Ascending aorta (tissue), 2 donors: ENCODE measurements at places on chromosomes 5 and 9. TPM values are rescaled to one million over a fixed set of nuclear protein-coding genes. Genes with fewer than 3 reads are reported as not detected.

- no peaks in the 10 kb centered on the region for H3K36me3 ChIP-seq
- H3K27ac ChIP-seq = peak overlapping the region; percentile 5
- no peaks in the 10 kb centered on the region for H3K4me1 ChIP-seq
- no peaks in the 10 kb centered on the region for H3K27me3 ChIP-seq
Measured at GRCh38 chr9:73135394-73135793, 16.3 kb upstream of the ANXA1 start.

DNA sequence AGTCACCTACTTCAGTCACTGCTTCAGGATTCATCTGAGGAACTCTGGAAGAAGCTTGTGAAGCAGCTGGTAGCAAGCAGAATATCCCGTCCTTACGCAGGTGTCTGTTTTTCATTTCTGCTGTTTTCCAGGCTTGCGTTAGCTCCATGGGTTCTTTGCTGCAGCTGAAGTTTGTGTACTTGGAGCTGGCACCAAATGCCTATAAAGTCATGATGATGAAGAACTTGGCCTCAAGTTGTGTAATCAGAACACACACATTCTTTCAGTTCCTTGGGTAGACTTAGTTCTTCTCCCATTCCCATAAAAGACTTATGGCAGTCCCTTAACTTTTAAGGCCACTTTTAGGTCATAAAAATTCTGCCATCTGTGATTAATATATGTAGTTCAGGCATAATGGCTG, 116.7 kb downstream of the LRRC70 start:
- H3K36me3 ChIP-seq = no peaks in the 10 kb centered on the region
- no peak for DNase-seq
- H3K4me3 ChIP-seq = no peak overlapping the region
- H3K27me3 ChIP-seq = no peaks in the 10 kb centered on the region
- no peaks in the 10 kb centered on the region for H3K4me1 ChIP-seq

- no peak overlapping the region for H3K4me3 ChIP-seq
- H3K36me3 ChIP-seq = no peaks in the 10 kb centered on the region
- no peak overlapping the region for H3K27ac ChIP-seq
- peaks cover 7% of the 10 kb centered on the region for H3K4me1 ChIP-seq
Measured at GRCh38 chr5:159854916-159855315, 61.4 kb upstream of the ADRA1B start.

DNA sequence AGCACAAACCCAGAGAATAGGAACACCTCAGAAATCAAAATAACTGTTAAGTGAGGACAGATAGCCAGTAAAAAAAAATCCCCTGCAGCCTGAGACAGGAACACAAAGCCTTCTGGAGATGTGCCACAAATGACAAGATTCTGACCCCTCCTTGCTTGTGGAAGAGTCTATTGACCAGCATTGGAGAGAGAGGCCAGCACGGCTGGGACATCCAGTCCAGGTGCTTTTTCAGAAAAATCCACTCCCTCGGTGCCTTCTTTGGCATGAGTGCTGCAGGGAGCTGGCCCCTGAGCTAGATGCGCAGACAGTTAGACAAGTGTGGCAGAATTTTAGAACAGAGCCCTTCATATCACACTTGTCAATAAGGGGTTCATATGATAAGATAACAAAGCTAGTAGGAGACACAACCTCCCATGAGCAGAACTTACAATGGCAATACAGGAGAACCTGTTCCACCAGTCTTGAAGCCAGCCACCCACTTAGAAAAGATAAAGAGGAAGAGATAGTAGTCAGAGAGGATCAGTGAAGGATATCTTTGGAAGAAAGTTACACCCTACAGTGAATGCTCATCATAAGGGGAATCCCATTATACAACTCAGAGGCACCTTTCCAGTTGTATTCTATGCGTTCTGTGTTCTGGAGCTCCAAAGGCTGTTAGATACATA, 298.4 kb downstream of the TLE1 start:
- H3K4me1 ChIP-seq = no peaks in the 10 kb centered on the region
- H3K27me3 ChIP-seq = no peaks in the 10 kb centered on the region

IL17B gene
- total RNA-seq = 46.8 TPM
